ENCODE measurements at places on chromosomes 4 and X.

DNA sequence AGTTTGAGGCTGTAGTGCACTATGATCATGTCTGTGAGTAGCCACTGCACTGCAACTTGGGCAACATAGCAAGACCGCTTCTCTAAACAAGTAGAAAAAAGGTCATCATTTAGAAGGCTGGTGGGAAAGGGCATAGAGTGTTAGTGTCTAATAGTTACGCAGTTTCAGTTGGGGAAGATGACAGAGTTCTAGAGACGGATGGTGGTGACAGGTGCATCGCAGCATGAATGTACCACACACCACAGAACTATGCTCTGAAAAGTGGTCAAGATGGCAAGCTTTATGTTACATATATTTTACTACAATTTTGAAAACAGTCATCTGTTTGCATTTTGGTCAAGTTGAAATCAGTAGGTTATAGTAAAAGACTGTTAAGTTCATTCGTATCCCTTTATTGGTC lies 23.7 kb upstream of the CLDN34 start:
- DNase-seq: no peak

DNA sequence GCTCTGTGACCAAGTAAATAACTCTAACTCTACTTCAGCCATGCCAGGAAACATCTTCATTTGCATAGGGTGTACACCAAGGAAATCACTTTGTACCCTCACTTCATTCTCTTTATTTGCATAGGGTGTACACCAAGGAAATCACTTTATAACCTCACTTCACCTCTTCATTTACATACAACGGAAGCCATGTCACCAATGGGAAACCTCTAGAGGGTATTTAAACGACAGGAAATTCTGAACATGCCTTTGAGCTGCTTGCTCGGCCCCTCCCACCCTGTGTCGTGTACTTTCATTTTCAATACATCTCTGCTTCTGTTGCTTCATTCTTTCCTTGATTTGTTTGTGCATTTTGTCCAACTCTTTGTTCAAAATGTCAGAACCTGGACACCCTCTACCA lies 848.1 kb upstream of the FRG1 start:
- no peak for DNase-seq

- DNase-seq: no peak
Observed at GRCh38 chrX:21972721-21973120, 32.2 kb downstream of the SMS start.

DNA sequence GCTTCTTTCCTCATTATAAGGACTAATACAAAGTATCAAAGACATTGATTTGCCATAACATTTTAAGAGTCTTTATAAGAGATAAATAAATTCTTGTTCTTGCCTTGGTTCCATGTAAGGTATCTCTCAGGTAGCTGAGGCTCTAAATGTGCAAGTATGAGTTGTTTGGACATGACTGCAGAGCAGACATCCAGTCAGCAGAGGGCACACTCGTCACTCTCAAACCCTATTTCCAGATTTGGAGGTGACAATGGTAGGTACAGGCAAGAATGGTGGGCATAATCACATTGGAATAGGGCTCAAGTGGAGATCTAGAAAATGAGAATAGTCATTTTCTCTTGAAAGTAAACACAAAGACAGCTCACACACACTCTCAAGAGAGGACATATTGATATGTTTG lies 133.3 kb upstream of the ZIC3 start:
- DNase-seq: no peak

DNA sequence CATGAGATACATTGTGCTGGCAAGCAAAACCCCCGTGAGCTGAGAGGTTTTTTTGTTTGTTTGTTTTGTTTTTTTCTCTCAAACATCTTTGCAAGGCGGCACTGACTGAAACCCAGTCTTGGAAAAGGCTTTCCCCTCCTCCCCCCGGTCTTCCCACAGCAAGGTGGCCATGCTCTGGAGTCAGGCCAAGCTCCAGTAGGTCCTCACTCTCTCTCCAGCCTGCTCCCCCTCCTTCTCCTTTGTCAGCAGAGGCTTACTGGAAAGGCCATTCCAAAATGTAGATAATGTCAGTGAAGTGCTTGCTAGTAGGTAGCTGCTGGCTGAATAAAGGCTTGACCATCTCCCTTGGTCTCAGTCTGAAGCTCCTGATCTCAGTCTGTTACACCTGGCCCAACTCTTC lies 32.6 kb downstream of the FRMPD3 start:
- no peak for DNase-seq

DNA sequence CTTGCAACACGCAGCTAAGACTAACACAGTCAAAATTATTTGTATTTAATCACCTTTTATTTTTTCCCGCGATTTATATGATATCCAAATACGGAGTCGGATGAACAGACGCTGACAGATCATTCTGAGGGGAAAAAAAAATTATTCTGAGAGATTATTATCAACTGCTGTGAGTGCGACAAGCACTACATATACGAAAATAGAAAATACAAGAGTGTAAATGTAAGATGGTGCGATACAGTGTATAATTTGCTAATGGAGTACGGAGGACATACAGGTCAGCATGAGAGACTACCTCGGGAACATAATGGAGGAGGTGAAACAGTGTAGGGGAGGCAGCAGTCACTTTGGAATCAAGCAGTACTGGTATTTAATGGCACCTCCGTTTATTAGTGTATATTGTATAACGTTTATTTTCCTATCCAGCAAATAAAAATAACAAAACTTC lies 2.8 kb upstream of the LIN54 start:
- no peak for DNase-seq

DNA sequence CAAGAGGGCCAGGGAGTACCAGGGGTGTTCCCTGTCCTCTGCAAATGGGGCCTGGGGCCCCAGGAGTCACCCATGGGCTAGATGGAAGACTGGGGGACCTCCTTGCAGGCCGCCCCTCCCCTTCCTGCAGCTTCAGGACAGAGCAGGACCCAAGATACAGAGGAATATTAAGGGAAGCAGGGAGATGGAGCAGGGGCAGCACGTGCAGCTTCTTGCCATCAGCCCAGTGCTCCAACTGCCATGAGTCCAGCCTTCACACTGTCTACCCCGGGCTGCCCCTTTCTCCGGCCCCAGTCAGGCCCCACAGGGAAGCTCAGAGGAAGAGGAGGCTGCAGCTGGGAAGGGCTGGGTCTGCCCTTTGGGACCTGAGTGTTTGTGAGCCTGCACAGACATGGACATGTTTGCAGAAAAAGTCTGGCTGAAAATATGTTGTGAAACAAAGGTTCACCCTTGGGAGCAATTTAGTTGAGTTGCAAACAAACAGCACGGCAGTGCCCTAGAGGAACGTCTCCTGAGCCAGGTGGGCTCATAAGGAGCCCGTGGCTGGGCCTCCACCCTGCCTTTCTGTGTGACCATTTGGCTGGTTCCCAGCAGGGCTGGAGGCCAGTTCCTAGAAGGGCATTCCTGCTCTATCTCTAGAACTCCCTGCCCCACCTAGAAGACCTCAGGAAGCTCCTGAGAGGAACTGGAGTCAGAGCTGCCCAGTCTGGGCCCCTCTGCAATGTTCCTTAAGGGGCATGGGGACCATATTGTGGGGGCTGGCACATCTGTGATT lies 8.9 kb downstream of the FATE1 start:
- no peak for DNase-seq

DNA sequence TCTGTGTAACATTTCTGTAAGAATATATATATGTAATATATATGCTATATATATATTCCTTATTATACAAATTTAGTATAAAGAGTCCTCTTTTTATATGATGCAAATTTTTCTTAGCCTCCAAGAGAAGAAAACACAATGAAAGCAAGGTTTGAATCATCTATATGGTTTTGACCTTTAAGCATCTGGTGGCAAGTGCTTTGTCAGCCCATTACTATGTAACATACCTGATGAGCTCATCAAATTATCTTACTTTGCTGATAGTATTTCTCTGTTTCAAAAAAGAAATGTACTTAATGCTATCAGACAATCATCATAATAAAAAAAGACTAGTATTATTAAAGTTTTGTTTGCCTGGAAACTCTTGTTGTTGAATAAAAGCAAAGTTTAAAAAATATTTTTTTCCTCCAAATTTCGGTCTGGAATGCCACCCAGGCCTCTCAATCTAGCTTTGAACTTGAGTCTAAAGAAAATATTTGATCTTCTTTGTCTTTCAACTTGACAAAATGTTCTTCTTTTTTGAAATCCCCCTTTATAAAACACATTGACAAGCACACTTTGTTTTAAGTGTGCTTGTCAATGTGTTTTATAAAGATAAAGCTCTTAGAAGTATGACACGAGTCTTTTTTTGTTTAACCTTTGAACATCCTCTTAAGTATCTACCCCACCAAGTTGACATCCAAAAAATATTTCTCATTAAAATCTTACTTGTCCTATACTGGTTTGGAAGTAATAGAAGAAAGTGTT lies 26.2 kb downstream of the ZNF330 start:
- DNase-seq: no peak

GRCh38 chrX:21590012-21590776 lies 67.9 kb downstream of the KLHL34 start:
- DNase-seq: no peak

- DNase-seq: no peak
Observed at GRCh38 chrX:104913348-104913747, 307.1 kb downstream of the TEX13A start.

DNA sequence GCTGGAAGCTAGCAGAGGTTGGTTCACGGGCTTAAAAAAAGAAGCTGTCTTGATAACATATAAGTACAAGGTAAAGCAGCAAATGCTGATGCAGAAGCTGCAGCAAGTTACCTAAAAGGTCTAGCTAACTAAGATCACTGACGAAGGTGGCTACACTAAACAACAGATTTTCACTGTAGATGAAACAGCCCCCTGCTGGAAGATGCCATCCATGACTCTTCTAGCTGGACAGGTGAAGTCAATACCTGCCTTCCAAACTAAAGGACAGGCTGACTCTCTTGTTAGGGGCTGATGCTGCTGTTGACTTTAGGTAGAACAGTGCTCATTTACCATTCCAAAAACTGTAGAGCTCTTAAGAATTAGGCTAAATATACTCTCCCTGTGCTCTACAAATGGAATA lies 99.5 kb downstream of the FBXW7 start:
- DNase-seq: no peak

- peak; percentile 87 for DNase-seq
Observed at GRCh38 chrX:10119399-10119990, 37.3 kb upstream of the CLCN4 start.

DNA sequence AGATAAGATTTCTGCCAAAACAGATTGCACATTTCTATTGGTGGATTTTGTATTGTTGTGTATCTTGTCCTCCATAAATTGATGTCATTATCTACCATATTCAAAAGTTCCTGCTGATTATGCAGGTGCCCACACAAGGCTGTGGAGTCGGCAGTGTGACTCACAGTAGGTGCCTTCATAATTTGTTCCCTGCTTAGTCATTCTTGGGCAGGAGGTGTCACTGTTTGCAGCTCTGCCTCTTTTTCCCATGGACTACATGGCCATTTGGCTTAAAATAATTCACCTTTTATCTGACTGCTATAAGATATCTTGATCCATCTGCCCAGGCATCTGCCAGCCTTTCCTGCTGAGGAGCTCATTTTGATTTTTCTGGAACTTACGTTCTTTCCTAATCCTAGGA lies 33.6 kb upstream of the ENPEP start:
- DNase-seq: no peak

GRCh38 chrX:9612146-9612505 lies 147.3 kb downstream of the TBL1X start:
- DNase-seq: no peak

DNA sequence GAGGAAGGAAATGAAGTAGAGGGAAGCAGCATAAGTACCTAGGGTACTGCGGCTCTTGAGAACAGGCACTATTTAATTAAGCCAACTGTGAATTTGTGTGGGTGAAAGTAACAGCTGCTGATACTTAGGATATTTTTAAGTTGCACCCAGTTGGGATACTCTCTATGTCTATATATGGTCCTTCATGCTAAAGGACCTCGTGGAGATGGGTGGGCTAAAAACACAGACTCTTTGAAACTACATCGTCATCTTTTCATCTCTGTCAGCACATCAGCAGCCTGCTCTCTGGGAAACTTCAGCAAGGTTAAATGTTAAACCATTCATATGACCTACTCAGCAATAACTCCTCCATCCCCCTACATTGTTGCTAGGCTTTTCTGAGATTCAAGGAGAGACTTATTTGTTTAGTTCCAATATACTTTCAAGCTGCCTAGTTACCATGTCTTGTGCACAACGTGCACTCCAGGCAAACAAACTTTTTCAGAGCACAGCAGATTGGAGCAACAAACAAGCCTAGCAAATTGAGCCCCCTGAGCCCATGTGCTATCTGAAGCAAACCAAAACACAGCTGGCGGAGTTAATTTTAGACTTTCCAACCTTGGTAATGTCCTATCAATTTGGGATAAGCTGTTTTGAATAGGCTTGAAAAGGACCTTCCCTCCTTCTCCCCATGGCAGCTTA lies 6.2 kb upstream of the MOB1B start:
- no peak for DNase-seq

GRCh38 chr4:77073106-77073809 lies 2.5 kb downstream of the CCNI start:
- DNase-seq: no peak

GRCh38 chr4:14749910-14750309 lies 252.4 kb upstream of the CPEB2 start:
- DNase-seq: peak; percentile 25

DNA sequence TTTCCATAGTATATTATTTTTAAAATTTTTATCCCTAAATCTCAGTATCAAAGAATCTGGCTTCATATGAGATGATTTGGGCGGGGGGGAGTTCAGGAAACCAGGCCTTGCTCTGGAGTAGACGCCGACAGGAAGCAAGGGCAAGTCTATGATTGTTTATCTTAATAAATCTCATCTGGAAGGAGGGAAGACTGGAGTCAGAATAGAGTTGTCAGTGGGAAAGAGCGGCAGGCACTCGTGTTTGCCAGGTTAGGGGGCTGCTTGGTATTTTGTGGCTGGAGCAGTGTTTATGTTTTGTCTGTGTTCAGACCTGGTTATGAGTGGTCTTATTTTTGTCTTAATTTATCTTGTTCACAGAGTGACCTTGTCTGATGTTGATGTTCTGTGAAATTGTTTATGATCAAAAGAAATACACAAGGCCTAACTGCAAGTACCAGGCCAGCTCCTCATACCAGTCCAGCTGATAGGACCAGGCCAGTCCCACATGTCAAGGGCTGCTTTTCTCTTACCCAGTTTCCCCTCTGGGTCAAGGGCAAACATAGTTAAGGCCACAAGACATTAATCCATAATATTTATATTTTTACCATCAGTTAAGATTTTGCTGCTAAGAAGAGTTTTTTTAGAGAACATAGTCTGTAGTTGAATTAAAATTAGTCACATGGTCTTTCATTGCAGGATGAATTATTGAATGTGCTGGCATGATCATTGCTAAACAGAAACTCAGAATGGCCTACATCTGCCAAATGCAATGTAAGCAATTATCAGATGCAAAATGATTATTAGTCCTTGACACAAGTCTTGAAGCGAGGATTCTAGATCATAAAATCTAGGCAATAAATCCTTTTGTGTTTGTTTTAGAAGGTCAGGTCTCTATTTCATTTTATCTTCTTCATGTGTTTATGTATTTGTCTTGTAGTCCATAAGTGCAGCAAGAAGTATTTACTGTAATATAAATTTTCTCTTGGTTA lies 176.5 kb downstream of the GASK1B start:
- no peak for DNase-seq

Data from femur (tissue), 1 donor.